ENCODE measurements at places on chromosomes 3 and 15.

DNA sequence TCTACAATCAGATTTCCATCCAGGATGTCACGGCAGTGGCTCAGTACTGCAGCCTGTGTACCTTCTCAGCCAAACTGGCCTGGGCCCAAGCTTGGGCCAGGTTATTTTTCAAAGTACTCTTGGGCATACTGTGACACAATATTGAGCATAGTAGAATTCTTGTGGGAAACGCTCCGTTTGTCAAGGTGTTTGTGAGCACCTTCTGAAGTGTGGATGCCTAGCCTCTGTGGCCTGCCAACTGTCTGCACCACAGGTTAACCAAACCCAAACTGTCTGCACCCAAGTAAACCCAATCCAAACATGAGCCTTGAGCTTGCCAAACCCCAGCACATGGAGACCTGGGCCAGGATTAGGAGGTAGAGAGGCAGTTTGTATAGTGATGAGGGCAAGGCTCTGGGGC lies 25.4 kb downstream of the CTDSPL start:
- no peak for DNase-seq

DNA sequence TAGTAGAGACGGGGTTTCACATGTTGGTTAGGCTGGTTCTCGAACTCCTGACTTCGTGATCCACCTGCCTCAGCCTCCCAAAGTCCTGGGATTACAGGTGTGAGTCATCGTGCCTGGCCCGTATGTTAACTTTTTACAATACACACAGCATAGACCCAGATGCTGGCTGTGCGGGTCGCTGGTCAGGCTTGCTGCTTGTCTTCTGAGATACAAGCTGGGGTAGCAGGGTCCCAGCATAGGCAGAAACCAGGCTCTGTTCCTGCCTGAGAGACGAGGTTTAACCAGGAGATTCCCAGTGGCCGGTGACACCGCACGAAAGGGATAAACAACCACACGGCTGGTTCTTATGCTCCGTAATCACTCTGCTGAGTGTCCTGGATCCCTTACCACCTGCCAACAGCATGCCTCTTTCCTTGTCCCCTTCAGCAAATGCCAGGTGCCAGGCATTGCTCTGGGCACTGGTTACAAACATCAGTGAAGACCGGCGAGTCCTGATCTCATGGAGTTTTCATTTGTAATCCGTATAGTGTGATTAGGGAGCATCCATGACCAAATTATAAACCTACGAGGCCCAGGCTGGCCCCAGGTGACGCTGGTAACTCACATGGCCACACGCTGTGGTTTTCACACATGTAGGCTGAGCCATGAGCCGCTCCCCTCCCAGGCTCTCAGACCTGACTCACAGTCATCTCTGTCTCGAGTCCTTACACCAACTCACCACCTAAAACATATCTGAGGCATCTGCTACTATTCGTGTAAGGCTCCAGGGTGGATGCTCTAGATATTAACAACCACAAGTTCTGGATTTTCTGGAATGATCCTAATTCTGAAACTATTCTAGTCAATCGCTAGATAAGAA lies 125.7 kb downstream of the PDZRN3 start:
- DNase-seq, result no peak

DNA sequence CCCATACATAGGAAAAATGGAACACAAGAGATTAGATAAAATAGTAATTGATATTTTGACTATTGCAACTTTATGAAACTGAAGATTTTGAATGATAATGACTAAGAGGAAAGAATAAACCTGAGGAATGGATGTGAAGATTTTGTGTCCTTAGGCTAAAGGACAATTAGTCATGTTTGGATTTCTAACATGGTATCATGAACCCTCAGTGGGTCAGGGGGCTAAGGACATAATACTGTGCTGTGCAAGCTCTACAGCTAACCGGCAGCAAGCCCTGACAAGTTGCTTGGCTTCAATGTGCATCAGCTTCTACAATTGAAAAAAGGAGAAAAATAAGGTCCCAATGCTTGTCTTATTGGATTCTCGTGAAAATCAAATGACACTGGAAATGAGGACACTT lies 491.0 kb downstream of the MECOM start:
- DNase-seq, result no peak

GRCh38 chr3:170418422-170419398 lies at the start of gene CLDN11:
Gene CLDN11 (plus strand): TSS chr3:170418868. CDS start chr3:170419067, 199 bp downstream.
- no peak for DNase-seq

- DNase-seq, result no peak
Observed at GRCh38 chr3:47082519-47082918, 81.4 kb downstream of the SETD2 start.

GRCh38 chr3:182597621-182598041 lies 195.7 kb upstream of the ATP11B start:
- no peak for DNase-seq

DNA sequence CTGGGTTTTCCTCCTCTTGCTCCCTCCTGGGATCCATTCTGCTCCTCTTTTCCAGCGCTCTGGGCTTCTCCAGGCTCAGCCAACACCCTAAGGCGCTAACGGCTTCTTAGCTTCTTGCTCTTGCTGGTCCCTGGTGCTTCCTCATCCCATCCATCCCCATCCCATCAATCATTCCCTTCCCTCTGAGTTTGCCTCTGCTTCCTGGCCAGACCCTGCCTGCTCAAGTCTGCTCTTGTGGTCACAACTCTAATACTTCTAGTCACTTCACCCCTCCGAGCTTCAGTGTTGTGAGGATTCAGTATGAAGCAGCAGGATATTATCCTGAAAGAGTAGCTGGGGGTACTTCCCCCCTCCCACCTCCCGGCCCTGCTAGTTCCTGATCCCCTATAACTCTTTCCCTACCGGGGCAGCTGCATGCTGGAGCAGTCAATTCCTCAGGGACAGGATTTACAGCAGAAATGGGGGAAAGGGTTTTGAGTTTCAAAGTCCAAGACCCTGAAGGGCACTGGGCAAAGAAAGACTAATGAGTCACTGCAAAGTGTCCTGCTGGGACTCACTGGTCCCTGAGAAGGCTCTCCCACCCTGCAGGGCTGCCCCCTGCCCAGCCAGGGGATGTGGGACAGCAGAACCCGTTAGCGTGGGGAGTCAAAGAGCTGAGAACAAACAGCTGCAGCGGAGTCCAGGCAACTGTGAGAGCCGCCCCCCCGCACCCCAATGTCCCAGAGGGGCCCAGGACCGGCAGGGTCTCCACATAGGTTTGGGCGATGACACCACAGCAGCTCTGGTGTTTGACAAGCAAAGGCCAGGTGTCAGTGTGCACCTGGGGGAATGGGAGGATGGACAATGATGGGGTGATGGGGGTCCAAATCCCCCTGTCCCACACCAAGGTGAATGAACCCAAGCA lies 2.3 kb upstream of the SYNM start:
- no peak for DNase-seq

DNA sequence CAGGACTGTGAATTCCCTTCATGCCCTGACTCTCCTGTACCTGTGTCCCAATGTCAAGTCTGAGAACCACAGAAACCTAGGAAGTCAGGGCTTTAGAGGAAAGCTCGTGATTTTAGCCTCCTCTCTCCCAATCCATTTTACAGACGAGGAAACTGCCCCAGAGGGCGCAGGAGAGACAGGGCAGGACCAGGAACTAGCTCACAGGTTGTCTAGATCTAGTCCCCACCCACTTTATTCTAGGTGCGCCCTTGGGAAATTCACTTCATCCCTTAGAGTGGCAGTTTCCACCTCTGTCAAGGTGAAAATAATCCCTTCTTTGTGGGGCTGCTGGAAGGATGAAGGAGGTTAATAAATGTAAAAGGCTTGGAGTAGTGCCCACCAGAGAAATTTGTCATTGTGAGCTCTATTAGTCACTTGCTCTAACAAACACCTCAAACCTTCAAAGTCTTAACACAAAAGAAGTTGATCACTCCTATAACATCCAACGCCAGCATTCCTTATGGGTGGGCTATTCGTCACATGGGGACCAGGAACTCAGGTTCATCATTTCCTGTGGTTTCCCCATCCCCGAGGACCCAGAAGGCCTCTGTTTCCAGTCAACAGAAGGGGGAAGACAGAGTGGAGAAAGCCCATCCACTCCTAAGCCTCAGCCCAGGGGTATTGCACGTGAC lies 282.3 kb downstream of the XXYLT1 start:
- no peak for DNase-seq

GRCh38 chr3:163327086-163327485 lies 1751.2 kb downstream of the SI start:
- DNase-seq, result no peak

DNA sequence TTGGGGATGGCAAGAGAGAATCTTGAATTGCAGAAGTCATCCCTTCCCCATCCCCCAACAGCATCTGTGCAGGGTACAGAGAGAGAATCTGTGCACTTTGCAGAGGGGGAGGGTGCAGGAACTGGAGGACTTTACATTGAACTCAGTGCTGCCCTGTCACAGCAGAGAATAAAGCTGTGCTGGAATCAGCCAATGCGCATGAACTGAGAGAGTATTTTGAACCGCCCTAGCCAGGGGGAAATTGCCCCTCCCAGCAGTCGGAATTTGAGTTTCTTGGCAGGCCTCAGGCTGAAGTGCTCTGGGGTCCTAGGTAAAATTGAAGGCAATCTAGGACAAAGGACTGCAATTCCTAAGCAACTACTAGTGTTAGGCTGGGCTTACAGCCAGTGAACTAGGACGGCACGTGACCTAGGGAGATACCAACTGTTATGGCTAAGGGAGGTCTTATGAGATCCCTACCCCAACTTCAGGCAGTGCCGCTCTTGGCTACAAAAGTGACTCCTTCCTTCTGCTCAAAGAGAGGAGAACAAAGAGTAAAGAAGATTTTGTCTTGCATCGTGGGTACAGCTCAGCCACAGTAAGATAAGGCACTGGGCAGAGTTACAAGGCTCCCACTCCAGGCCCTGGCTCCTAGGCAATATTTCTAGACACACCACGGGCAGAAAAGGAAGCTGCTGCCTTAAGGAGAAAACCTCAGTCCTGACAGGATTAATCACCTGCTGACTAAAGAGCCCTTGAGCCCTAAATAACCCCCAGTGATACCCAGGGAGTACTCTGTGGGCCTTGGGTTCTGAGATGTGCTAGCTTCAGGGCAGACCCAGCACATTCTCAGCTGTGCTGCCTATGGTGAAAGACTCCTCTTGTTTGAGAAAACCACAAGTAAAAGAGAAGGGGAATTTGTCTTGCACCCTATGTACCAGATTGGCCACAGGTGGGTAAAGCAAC lies 300.5 kb upstream of the ALCAM start:
- DNase-seq, result no peak

DNA sequence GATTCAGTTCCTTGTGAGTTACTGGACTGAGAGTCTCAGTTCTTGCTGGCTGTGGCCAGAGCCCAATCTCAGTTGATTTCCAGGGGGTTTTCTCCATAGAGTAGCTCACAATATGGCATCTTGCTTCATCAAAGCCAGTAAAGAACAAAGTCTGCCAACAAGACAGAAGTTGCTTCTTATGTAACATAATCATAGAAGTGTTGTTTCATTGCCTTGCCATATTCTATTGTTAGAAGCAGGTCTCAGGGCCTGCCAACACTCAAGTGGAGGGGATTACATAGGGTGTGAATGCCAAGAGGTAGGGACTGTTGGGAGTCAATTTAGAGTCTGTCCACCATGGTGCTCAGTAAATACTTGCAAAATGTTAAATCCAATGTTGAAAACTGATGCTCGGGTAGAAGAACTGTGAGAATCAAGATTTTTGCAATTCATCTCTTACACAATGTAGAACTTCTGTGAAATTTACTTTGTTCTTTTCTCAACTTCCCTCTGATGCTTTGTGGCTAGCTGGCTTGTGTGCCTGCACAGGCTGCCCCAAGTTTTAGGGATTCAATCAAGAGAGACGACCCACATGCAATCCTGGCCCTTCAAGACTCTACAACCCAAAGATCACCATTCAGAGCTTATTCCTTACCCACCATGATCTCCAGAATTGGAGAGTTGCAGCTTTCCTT lies 13.3 kb upstream of the PXYLP1 start:
- DNase-seq, result no peak

DNA sequence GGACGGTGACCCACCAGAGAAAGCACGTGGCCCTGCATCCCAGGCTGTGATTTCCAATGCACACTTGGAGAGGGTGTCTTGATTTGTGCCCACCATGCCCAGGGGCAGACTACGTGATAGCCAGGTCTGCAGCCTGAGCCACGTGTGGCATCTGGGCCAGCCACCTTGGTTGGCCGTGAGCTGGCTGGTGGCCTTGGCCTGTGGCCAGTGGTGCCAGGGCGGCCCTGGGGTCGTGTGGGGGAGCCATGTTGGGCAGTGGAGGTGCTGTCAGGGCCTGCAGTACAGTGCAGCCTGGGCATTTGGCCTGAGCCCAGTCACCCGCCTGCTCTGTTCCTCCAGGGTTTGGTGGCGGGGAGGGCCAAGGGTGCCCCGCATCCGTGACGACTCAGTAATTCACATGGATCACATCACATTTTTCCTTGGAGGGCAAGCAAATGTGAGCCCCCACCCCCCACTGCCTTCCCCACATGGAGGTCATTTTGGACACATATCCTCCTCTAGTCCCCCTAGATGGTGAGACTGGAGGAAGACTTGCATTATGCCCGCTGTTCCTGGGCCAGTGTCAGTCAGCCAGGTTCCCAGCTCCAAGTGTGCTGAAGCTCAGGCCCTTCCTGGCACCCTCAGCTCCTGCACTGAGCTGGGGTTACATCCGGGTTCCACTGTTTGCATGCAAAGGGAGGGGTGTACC lies 201.4 kb downstream of the UBE3A start:
- no peak for DNase-seq

DNA sequence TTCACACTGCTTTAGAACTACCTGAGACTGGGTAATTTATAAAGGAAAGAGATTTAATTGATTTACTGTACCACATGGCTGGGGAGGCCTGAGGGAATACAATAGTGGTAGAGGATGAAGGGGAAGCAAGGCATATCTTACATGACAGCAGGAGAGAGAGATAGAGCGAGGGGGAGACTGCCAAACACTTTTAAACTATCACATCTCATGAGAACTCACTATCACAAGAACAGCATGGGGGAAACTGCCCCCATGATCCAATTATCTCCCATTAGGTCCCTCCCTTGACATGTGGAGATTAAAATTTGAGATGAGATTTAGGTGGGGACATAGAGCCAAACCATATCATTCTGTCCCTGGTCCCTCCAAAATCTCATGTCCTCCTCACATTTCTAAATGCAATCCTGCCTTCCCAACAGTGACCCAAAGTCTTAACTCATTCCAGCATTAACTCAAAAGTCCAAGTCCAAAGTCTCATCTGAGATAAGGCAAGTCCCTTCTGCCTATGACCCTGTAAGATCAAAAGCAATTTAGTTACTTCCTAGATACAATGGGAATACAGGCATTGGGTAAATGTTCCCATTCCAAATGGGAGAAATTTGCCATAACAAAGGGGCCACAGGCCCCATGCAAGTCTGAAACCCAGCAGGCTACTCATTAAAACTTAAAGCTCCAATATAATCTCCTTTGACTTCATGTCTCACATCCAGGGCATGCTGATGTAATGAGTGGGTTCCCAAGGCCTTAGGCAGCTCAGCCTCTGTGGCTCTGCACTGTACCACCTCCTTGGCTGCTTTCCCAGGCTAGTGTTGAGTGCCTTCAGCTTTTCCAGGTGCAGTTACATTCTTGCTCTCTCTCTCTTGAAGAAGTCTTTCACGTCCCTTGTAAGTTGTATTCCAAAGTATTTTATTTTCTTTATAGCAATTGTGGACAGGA lies 481.7 kb upstream of the TGFBR2 start:
- no peak for DNase-seq

- DNase-seq, result no peak
Observed at GRCh38 chr3:118793176-118793575, 241.5 kb downstream of the IGSF11 start.

GRCh38 chr3:177977381-177978158 lies 558.7 kb upstream of the KCNMB2 start:
- DNase-seq, result no peak

GRCh38 chr3:33438284-33438668 lies 1.9 kb downstream of the UBP1 start:
- no peak for DNase-seq

Data from NCI-H1694 treated with DMSO at 0.1 percent for 48 hours (cell line).